ENCODE measurements at places on chromosomes 1 and 21.

- peak; percentile 13 for DNase-seq
Observed at GRCh38 chr1:150076066-150076465, 8.5 kb downstream of the VPS45 start.

DNA sequence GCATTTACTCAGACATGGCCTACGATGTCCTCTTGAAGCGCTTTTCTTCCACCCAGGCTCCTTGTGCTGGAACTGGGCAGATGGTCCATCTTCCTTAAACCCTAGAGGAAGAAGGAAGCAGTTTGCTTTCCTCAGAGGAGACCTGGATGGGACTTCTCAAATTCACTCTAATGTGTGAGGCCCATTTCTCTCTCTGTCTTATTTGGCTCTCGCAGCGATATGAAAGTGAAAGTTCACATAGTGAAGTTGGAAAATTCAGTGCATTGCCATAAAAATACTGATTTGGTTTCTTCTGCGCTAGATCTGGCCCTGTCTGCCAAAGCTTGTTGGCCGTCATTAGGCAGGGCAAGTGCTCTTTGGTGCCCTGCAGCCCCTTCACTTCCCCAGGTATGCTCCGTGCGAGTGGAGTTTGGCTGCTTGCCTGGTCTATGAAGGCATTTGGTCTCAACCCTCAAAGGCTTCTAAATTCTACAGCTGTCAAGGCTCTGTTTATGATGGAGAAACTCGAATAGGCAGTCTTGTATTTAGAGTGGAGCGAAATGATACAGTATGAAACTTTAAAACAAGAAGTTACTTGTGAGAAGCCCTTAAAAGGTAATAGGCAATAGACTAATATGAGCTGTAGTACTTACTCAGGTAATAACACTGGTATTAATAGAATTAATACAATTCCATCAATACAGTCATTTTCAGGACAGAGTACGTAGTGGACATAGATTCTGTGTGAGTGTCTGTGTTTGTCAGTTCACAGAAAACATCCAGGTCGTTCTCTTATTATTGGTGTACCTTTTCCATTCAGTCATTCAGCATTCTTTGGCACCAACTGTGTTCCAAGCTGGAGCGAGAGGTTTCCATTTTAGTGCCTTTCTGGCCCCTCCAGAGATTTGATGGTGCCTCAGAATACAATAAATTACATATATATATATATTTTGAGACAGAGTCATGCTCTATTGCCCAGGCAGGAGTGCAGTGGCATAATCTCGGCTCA is 20.5 kb downstream of the SZRD1 start:
- no peak for DNase-seq

DNA sequence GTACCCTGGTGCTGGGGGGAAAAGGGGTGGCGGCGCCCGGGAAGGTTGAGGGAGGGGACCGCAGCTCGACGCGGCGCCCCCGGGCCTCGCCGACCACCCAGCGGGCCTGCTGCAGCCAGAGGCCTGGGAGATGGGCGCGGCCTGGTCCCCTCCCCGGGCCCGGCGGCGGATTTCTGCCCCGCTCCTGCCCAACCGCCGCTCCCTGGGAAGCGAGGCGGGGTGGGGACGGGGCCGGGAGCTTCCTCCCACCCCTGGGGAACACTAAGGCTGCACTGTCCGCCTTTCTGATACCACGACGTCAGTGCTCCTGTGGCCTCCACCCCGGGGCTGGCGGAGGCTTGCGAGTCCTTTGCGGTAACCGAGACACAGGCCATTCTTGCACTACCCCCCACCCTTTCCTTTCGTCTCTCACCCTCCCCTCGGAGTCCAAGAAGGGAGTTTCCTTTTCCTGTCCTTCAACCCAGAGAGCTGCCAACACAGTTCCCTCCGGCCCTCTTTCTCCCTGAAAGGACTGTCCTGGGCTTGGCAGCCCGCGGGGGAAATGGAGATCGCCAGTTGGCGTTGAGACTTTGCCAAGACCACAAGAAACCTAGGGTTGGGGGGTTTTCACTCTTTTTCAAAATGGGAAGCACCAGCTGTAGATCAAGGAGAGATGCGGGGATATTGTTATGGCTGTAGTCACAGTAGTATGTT is 742 bp downstream of the SH3GLB1 start:
- DNase-seq = peak; percentile 45

DNA sequence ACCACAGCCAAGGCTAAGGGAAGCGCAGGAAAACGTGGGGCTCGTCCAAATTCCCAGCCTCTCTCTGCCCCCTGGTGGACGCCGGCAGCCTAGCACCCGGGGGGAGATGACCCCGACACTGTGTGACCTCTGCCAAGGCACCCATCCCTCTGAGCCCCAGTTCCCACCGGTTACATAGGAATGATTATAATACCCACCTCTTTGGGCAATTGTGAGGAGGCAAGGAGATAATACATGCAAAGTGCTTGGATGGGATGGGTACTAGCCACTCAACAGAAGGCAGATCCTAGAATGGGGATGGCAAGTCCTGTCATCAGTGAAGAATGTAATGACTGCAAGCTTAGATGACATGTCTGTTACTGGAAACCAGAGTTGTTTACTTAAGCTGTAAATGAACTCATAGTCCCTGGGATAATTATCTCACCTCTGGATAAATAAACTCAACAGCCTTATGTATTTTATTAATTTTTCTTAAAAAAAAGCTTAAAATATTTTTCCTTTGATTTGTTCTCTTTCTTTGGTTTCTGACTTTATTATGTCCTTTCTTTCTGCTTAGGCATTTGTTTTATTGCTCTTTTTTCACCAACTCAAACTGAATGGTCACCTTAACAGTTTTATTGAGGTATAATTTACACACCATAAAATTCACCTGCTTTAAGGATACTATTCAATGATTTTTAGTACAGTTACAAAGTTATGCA is 11.3 kb upstream of the BMP8B start:
- DNase-seq = peak; percentile 76

DNA sequence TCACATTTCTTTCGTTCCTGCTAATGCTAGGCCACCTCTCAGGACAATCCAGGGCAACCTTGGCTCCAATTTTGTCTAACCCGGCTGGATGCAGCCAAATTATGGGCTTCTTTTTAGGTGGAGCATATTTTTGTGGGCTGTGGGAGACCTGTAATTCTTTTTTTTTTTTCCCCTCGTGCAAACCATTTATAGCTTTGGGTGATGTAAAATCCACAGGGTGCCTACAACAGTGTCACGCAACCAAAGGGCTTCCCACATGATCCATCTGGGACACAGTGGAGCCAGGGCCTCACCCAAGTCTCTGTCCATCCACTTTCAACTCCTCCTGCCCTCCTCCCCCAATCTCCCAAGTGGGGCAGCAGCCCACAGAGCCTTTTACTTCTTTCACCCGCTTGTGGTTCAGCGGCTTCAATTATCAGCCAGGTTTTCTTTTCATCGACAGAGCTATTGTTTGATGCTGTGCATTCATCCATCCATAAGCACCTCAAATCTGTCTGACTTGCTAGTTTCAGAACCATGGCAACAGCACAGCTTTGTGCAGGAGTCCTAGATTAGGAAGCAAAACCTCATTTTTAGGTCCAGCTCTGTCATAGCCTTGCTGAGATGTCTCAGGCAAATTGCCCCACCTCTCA is 10.0 kb upstream of the OVAAL start:
- no peak for DNase-seq

- DNase-seq = no peak
Observed at GRCh38 chr1:51215169-51215568, 20.9 kb upstream of the RNF11 start.

DNA sequence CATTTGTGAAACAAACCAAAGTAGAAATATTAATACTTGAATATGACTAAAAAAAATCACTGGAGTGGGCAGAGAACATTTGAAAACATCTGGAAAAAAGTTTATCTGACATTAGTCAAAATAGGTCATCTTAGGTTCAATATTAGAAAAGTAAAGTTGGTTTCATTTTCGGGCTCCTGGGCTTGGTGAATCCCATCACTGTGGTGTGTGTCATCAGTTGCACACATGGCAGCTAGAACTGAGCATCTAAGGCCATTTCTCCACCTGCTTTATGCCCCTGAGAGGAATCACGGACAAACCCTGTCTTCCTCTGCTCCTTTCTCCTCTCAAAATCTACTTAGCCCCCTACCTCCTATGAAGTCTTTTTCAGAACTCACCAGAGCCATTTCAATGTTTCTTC is 5.4 kb downstream of the HSD11B1 start:
- DNase-seq = no peak

GRCh38 chr1:50348449-50349241 is 74.6 kb downstream of the DMRTA2 start:
- peak; percentile 35 for DNase-seq

DNA sequence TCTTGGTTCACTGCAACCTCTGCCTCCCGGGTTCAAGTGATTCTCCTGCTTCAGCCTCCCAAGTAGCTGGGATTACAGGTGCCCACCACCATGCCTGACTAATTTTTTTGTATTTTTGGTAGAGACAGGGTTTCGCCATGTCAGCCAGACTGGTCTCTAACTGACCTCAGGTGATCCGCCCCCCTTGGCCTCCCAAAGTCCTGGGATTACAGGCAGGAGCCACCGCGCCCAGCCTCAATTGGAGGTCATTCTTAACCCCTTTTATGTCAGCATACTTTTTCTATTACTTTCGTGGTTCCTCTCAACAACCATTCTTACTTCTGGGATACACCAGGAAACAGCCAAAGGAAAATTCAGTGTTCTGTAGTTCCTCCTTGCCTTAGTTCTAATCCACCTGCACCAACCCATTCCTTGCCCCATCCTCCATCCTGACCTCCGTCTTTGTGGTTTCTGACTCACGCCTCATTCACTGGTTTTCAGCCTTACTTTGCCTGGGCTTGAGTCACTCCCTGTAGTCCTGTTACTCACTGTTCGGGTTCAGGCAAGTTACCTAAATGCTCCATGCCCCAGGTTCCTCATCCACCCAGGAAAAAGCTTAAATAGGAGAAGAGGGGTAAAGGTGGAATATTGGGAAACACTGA is 12.9 kb upstream of the BCL10 start:
- DNase-seq = no peak

GRCh38 chr1:48439380-48439779 is 32.6 kb downstream of the SPATA6 start:
- no peak for DNase-seq

- no peak for DNase-seq
Observed at GRCh38 chr1:243520831-243521230, 265.0 kb downstream of the SDCCAG8 start.

- DNase-seq = no peak
Observed at GRCh38 chr1:199272139-199272544, 633.3 kb downstream of the PTPRC start.

GRCh38 chr1:78370356-78370755 is 120.4 kb upstream of the PTGFR start:
- no peak for DNase-seq

- DNase-seq = peak; percentile 12
Observed at GRCh38 chr1:37323486-37324377, 150.6 kb upstream of the ZC3H12A start.

GRCh38 chr1:25437672-25438071 is 7.0 kb downstream of the MACO1 start:
- no peak for DNase-seq

GRCh38 chr1:213194383-213194782 is 143.3 kb downstream of the RPS6KC1 start:
- no peak for DNase-seq

DNA sequence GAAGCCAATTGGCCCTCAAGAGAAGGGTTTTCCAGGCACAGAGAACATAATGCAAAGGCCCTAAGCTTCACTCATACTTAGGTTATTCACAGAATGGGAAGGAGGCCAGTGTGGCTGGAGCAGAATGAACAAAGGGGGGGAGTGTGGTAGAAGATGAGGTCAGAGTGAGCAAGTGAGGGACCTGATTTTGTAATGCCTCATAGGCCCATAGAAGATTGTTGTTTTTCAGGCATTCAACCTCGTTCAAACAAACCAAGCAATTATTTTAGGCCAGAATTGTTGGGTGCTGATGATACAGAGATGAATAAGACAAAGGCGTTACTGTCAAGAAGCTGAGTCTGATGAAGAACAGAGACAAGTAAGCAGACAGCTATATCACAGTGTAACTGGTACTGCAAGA is 54.5 kb upstream of the RAP1A start:
- DNase-seq = no peak

DNA sequence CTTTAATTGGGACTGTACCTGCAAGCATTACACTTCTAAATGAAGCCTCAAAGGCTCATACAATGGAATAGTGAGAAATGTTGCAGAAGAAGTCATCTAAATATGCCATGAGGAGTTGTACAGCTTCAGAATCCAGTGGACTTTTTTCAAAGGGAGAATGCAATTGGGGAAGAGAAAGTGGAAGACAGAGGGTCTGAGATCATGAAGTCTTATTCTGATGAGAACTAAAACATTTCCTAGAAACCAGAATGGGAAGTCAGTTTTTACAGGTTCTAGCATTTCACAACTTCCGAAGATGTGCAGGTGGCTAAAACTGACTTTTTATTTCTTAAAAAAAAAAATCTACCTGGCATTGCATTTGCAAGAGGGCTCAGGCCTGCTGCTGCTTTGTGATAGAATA is 424.4 kb upstream of the RUNX1 start:
- no peak for DNase-seq

DNA sequence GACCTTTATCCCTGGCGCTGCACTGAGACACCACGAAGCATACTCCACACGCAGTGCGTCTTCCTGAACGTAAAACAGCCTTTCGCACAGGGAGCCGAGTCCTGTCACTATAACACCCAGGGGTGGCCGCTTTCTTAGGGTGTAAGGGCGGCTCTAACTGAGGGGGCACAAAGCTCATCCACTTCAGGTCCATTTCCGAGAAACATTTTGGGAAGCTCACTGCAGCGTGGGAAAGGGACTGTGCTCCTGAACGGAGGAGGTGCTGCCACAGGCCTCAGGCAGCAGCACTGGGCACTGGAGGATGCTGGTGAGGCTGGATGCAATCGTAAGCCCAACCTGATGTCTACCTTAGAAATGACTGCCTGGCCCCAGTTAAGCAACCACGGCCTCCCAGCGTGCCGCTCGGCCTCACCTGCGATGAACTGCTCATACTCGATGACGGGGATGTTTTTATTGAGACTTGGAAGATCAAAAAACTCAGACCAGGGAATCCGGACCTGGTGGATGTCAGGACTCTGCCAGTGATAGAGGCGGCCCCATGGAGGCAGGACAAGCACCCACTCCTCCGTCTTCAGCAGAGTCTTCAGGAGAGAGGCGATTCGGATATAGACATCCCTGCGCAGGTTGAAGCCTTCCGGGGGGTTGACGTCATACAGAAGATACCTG is 2.3 kb downstream of the POFUT2 start:
- peak; percentile 1 for DNase-seq

All from CD4-positive, alpha-beta T cell treated with Interleukin-17A for 4 hours (primary cell).